SK-MEL-5 (cell line): ENCODE measurements at places on chromosomes 3 and 15. TPM values are rescaled to one million over a fixed set of nuclear protein-coding genes. Genes with fewer than 3 reads are reported as not detected.

DNA sequence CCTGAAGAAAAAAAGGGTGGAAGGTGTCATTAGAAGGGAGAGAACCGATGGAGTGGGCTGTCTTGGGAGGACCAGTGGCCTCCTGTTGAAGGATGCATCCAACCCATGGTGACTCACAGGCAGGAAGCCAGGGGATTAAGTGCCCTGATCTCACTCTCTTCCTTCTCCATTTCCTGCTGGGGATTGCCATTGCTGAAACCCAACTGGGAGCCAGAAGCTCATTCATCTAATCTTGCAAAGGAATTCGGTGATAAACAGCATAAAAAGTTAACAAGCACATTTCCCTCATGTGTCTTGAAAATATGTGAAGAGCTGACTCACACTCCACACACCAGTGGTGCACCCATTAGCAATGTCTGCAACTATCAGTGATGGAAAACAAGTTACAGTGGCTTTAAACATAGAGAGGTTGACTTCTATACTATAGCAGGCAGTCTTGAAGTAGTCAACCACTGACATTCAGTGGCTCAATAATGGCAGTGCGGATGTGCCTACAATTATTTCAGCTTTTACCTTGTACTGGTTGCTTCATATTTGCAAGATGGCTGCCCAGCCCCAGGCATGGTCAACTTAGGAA is 12.8 kb upstream of the CSRNP1 start:
- peak; percentile 42 for DNase-seq

GRCh38 chr15:67164401-67164791 is 90.1 kb downstream of the AAGAB start:
- DNase-seq: no peak

- peak; percentile 75 for DNase-seq
Measured at GRCh38 chr15:71730277-71731144, 79.8 kb upstream of the NR2E3 start.

GRCh38 chr3:153043729-153044328 is 118.2 kb upstream of the RAP2B start:
- DNase-seq: no peak

- DNase-seq: no peak
Measured at GRCh38 chr15:51558411-51558810, 64.2 kb downstream of the DMXL2 start.

GRCh38 chr3:98821063-98821462 is 57.9 kb downstream of the ST3GAL6 start:
- DNase-seq: no peak

DNA sequence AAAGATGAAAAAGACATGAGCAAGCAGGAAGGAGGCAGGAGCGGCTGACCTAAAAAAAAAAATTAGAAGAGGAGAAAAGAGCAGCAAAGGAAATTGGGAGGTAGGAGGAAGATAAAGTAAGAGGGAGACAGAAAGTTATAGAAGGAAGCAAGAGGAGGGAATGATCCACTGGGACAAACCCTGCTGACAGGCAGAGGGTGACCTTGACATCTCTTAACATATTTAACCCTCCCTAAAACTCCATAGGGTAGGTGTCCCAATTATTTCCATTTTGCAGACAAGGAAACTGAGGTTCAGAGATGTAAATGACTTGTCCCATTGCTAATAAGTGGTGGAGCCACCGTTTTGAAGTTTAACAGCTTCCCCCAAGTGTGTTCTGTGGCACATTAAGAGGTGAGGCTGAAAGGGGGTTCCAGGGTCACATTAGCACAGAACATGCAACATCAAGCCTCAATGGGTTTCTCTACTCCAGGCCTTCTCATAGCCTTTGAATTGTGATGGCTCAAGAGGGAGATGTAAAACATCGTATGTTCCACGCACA is 37.4 kb upstream of the PRICKLE2 start:
- DNase-seq: peak; percentile 43

GRCh38 chr15:90336705-90337141 is 15.4 kb upstream of the ZNF774 start:
- no peak for DNase-seq

GRCh38 chr15:91844928-91845327 is 8.6 kb upstream of the SLCO3A1 start:
- DNase-seq: no peak

The FEZF2 gene
- total RNA-seq: not detected in 2 replicates

The GOLGA6B gene
- total RNA-seq: not detected in 2 replicates

The FOXB1 gene
- total RNA-seq: not detected in 2 replicates

The MNS1 gene
- total RNA-seq: 1.9 and 2.8 TPM in 2 replicates

The GOLGA8N gene
- total RNA-seq: 0.16 and 0.29 TPM in 2 replicates

The CXCR6 gene
- total RNA-seq: not detected in 2 replicates
